ENCODE measurements at places on chromosomes 3 and 15.
A peak's percentile ranks its signal among the peaks of the same experiment; 100 is the strongest.

DNA sequence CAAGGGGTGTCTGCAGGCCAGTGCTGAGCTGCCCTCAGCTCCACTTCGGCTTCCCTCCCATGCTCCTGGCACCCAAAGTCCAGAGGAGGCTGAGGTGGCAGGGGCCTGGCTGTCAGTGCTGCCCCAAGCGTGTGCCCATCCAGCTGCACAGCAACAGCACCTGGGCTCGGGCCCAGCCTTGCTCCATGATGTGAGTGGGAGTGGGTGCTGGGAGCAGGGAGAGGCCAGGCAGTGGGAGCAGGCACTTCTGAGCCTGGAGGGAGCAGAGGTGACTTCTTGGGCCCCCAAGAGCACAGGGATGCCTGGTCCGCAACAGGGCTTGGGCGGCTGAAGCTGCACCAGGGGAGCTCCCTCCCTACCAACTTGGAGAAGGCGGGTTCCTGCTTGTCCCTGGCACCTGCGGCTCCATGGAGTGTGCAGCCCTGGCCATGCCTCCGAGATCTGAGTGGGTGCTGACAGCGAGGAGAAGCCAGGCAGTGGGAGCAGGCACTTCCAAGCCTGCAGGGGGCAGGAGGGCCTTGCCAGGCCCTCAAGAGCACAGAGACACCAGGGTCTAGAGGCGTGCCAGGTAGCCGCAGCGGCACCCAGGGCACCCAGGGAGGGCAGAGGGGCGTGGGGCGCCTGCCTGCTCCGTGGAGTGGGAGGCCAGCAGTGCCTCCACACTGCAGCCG, 366.7 kb upstream of the SGO1 start:
- DNase-seq: no peak

DNA sequence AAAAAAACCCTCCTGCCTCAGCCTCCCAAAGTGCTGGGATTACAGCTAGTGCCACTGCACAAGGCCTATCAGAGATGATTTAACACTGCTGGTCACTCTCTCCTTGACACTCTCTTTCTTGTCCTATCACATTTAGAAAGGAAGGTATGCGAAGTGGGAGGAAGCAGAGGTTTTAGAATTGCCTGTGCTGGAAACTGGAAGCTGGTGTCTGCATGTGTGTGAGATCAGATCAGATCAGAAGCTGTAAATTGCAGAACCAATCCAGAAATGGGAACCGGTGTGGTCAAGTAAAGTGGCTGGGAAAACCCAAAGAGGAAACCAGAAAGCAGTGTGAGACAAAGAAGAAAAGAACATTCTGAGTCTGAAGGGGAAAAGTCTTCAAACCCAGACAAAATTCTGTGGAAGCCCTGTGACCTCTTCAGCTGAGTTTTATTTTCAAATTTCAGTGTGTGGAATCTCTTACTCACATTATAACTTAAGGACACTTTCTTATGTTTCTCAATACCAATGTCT, 2.8 kb downstream of the EFHB start:
- no peak for DNase-seq

DNA sequence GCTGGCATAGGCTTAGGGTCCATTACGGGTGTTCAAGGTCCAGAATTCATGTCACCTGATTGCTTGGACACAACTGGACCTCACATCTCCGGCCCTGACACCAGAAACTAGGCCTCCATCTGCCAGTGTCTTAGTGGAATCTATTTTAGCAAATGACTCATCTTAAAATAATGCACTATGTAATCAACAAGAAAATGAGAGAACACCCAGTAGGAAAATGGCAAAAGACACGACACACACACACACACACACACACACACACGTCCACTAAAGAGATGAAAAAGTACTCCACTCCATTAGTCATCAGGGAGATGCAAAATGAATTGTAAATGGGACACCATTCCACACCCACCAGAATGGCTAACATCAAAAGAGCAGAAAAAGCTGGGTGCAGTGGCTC, 11.2 kb downstream of the APBA2 start:
- DNase-seq: no peak

- DNase-seq: no peak
Measured at GRCh38 chr3:51024765-51025632, 350.3 kb downstream of the DOCK3 start.

GRCh38 chr15:59524331-59524731, 86.3 kb downstream of the FAM81A start:
- DNase-seq: no peak

- no peak for DNase-seq
Measured at GRCh38 chr3:128725547-128726022, 398 bp upstream of the RAB7A start.

- DNase-seq: peak; percentile 49
Measured at GRCh38 chr3:123336441-123336851, 112.4 kb downstream of the ADCY5 start.

DNA sequence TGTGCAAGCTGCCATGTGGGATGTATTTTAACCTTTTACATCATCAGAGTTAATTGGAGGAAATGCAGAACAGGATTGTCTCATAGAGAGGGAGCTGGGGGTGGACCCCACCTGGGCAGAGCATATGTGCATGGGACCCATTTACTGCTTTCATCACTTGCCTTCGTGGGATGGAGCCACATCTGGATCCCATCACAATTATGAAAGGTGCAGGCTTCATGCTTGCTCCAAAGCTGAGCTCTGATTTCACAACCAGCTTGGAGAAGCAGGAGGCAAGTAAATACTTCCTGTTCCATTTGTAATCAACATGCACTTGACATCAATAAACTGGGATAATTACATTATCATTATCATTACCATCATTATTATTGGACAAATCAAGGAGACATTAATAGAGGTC, 161.9 kb downstream of the ALDH1A2 start:
- no peak for DNase-seq

DNA sequence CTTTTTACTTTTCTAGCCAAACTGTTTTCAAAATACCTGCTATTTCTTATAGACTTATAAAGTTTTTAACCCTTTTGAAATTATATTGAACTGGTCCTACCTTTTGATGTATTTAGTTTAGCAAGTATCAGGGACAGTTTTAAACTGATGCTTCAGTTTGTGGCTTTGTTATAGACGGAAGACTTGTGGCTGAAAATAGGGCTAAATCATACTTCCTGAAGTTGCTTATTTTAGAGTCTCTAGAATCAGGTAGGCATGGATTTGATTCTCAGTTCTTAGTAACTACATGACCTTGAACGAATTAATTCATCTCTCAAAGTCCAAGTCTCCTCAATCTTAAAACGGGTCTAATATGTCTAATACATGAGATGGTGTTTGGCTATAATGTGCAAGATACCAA, 322.8 kb downstream of the RAP2B start:
- no peak for DNase-seq

- DNase-seq: no peak
Measured at GRCh38 chr3:55189359-55189801, 261.5 kb upstream of the LRTM1 start.

DNA sequence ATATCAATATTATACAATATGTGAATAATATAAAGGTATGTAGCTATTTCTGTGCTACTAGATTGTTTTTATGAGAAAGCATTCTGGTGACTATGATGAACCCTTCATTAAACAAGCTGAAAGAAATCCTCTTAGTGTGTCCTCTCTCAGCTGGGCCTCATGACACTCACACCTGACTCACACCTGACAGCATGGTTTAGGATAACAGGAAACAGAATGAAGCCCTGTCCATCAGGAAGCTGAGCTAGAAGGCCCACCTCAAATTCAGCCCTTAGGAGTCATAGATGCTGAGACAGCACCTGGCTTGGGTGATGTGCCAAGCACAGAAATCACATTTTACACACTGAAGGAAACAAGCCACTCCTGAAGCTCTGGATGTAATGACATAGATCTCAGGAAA, 30.8 kb downstream of the CHCHD4 start:
- no peak for DNase-seq

- DNase-seq: no peak
Measured at GRCh38 chr15:44573386-44573785, 36.4 kb downstream of the EIF3J start.

DNA sequence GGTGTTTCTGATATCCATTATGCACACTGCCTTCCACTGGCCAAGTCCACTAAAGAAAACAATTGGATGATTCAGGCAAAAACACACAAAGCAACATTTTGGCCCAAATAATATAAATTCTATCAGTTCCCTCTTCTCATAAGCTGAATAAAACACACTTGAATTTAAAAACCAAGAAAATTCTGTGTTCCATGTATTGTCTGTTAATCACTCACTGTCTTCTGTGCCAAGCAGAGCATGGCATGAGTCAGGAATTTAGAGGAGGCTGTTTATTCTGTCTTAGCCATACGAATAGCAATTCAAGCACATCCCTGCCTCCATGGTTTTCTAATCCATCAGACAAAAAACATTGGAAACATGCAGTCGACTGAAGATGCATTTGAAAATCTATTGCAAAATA, 215.6 kb upstream of the UMPS start:
- DNase-seq: no peak

DNA sequence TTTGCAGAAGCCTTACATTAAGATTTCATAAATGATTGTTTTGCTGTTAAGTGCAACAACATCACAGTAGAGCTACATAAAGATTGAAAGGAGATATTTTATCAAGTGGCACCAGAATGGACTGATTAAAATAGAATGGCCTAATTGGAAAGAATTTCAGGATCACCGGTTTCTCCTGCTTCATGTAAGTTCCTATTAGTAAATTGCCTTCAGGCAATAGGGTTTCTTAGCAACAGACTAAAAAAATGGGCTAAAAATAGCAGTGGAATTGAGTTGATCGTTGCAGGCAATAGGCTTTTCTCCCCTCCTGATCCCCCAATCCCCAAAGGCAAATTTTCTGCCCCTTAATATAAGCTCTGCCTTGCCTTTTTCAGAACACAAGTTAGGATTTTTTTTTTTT, 917 bp downstream of the LNP1 start:
- DNase-seq: no peak

DNA sequence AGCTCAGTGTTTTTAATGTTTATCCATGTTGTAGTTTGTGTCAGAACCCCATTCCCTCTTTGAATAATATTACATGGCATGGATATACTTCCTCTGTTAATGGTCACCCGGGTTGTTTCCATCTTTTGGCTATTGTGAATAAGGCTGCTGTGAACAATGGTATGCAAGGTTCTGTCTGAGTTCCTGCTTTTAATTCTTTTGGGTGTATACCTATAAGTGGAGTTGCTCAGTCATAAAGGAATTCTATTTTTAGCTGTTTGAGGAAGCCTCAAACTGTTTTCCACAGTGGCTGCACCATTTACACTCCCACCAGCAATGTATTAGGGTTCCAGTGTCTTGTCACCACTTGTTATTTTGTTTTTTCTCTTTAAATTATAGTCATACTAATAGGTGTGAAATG, 99.6 kb downstream of the SLC25A26 start:
- no peak for DNase-seq

GRCh38 chr3:137078040-137078439, 120.3 kb downstream of the IL20RB start:
- no peak for DNase-seq
